ENCODE measurements at places on chromosomes 7 and 10.

GRCh38 chr10:1193561-1193960, 137.4 kb downstream of the WDR37 start:
- peaks cover 16% of the 10 kb centered on the region for H3K4me1 ChIP-seq
- H3K4me3 ChIP-seq = no peak overlapping the region
- no peaks in the 10 kb centered on the region for H3K27me3 ChIP-seq
- DNase-seq = no peak
- no peak overlapping the region for H3K27ac ChIP-seq

- no peak overlapping the region for H3K4me3 ChIP-seq
- no peak overlapping the region for H3K27ac ChIP-seq
- no peaks in the 10 kb centered on the region for H3K4me1 ChIP-seq
- peaks cover 14% of the 10 kb centered on the region for H3K27me3 ChIP-seq
These were observed 11.7 kb upstream of the HOXA2 start for GRCh38 chr7:27113991-27114769.

DNA sequence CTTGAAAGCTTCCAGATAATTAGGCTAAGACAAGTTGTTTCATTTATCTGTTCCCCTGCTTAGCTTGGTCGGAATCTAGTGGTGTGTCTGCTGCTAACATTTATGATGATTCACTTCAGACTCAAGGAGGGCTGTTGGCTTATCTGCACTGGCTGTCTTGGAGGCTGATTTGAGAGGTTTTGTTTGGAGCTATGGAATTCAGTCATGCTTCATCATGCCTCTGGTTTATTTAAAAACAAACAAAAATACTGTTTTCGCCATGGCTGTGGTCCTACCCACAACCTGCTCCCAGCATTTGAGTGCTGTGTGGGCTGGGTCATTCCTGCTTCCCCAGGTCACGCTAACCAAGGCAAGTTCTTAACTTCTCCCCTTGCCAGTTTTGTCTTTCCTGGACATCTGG, 11.7 kb upstream of the ARPC1B start:
- DNase-seq = no peak
- no peak overlapping the region for H3K4me3 ChIP-seq
- no peak overlapping the region for H3K27ac ChIP-seq
- H3K4me1 ChIP-seq = no peaks in the 10 kb centered on the region
- peaks cover 77% of the 10 kb centered on the region for H3K36me3 ChIP-seq

DNA sequence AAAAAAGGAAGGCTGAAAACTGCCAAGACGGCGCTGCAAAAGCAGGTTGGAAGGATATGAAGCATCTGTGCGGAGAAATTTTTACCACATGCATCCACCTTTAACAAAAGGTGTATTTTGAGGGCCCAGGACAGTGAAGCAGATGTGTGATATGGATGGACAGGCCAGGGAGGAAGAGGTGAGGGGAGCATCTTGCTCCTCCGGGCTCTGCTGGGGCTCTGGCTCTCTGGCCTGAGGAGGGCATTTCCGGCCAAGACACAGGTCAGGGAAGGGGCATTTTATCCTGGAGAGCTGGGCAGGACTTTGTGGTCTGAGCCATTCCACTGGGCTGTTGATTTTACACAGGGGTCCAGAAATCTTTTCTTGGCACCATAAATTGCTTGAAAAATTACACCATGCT, 175.1 kb downstream of the ZMYND11 start:
- no peaks in the 10 kb centered on the region for H3K27me3 ChIP-seq
- H3K27ac ChIP-seq = peak overlapping the region; percentile 69
- peaks cover 25% of the 10 kb centered on the region for H3K4me1 ChIP-seq
- peaks cover 2% of the 10 kb centered on the region for H3K36me3 ChIP-seq
- no peak for DNase-seq

DNA sequence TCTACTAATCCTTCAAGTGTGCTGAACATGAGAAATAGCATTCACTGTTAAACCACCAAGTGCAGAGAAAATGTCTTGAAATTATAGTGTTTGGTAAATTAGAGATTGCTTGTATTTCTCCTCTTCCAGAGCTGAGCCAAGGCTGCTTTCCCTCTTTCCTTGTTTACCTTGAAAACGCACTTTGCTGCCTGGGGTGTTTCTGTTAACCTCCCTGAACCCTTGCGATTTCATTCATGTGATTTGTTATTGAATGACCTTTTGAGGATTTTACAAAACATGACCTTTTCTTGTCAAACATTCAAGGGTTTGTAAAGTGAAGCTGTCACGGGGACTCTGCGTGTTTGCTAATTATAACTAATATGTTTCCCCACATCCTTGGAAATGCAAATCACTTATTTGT, 169.4 kb downstream of the LRMDA start:
- no peak overlapping the region for H3K4me3 ChIP-seq
- no peaks in the 10 kb centered on the region for H3K4me1 ChIP-seq

GRCh38 chr10:78604286-78604685, 464.5 kb upstream of the ZMIZ1 start:
- peaks cover 55% of the 10 kb centered on the region for H3K27me3 ChIP-seq
- H3K4me1 ChIP-seq = no peaks in the 10 kb centered on the region
- no peak overlapping the region for H3K4me3 ChIP-seq
- no peaks in the 10 kb centered on the region for H3K36me3 ChIP-seq
- H3K27ac ChIP-seq = no peak overlapping the region

DNA sequence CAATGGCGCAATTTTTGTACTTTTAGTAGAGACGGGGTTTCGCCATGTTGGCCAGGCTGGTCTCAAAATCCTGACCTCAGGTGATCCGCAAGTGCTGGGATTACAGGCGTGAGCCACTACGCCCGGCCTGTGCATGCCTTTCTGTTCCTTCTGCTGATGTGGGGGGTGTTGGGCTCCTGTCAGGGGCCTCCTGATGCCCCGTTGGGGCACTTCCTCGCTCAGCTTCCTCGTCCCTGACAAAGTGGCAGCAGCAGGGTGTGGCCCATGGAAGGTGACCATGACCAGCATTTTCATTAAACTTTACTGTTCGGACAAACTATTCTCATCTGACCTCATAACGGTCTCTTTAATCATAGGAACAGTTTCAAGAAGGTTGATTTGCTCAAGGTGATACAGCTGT, 69.4 kb downstream of the TBXAS1 start:
- no peak overlapping the region for H3K4me3 ChIP-seq
- H3K27me3 ChIP-seq = peaks cover 33% of the 10 kb centered on the region
- no peaks in the 10 kb centered on the region for H3K4me1 ChIP-seq
- no peak overlapping the region for H3K27ac ChIP-seq
- H3K36me3 ChIP-seq = peaks cover 3% of the 10 kb centered on the region

DNA sequence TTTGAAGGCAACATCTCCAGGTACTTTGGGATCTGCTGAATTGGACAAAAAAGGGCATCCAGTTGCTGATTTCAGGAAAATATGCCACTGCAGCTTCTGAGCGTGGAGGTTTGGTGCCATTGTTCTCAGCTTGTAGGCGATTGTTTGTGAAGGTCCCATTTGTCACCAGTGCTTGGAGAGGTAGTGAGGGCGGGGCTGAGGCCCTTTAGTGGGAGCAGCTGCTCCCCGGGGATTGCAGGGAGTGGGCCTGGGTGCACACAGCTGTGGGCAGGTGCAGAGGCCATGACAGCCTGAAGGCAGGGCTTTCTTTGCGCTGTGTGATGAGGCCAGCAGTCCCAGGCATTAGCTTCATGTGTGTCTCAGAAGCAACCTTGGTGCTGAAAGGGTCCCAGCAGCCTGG, 3.9 kb downstream of the FAM20C start:
- H3K36me3 ChIP-seq = peaks cover 4% of the 10 kb centered on the region
- no peak for DNase-seq
- H3K27ac ChIP-seq = no peak overlapping the region
- H3K27me3 ChIP-seq = peaks cover 26% of the 10 kb centered on the region
- H3K4me3 ChIP-seq = no peak overlapping the region
- H3K4me1 ChIP-seq = no peaks in the 10 kb centered on the region

GRCh38 chr7:74619235-74619860, 38.2 kb upstream of the GTF2I start:
- H3K4me3 ChIP-seq = no peak overlapping the region
- peaks cover 6% of the 10 kb centered on the region for H3K4me1 ChIP-seq
- no peak for DNase-seq
- no peaks in the 10 kb centered on the region for H3K27me3 ChIP-seq
- peaks cover 3% of the 10 kb centered on the region for H3K36me3 ChIP-seq
- H3K27ac ChIP-seq = no peak overlapping the region

DNA sequence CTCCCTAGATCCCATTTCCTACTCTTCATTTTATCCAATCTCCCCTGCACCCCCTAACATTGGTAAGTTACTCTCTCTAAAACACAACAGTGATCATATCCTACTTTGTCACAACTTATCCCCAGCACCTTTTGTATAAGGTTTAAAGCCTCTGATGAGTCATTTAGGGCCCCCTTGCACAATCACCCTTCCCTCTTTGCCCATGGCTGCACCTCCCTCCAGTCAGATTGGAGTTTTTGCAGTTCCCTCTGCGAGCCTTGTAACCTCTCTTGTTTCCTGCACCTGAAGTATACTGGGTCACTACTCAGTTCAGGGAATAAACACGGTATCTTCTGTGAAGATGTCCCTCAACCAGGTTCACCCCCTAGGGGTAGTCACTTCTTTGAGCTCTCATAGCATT, 55.9 kb upstream of the ADRB1 start:
- H3K27me3 ChIP-seq = peaks cover 14% of the 10 kb centered on the region
- no peaks in the 10 kb centered on the region for H3K36me3 ChIP-seq
- DNase-seq = no peak
- no peak overlapping the region for H3K27ac ChIP-seq
- H3K4me1 ChIP-seq = peaks cover 16% of the 10 kb centered on the region
- H3K4me3 ChIP-seq = no peak overlapping the region

- no peak overlapping the region for H3K27ac ChIP-seq
- peaks cover 9% of the 10 kb centered on the region for H3K36me3 ChIP-seq
- peaks cover 5% of the 10 kb centered on the region for H3K4me1 ChIP-seq
- DNase-seq = no peak
These were observed 286 bp downstream of the SP8 start for GRCh38 chr7:20786421-20786778.

DNA sequence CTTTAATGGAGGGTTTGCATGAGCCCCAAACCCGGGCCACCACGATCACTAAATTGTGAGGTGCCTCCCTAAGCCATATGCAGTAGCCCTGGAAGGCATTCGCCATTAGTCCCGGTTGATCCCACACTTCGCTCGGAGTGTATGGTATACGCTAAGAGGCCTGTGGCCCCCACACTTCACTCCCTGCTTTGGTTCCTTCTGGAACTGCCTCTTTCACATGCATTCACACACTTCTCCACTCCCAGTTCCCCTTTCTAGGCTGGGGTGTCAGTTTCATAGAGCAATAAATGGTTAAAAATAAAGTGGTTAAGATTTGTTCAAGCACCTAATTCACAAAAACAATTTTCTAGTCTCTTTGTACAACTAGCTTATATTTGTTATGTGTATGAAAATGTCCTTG, 212.1 kb upstream of the KCND2 start:
- no peak for DNase-seq
- H3K4me3 ChIP-seq = no peak overlapping the region
- H3K27ac ChIP-seq = no peak overlapping the region
- no peaks in the 10 kb centered on the region for H3K36me3 ChIP-seq

DNA sequence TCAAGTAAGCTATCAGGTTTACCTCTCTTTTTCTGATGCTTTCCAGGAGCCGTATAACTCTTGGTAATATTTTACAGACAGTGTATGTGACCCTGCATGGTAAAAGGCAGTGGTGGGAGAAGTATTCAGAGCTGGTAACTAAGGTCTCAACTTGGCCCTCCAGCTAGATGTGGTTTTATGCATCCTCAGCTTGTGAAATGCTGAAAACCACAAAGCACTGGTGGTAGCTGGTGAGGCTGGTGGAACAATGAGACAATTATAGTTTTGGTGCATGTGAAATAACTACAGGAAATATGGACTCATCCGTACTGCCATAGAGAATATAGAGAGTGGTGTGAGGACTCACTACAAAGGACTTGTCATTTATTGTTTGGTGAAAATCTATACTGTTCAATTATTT, 383.0 kb upstream of the PCDH15 start:
- no peaks in the 10 kb centered on the region for H3K27me3 ChIP-seq
- H3K27ac ChIP-seq = no peak overlapping the region
- H3K36me3 ChIP-seq = no peaks in the 10 kb centered on the region
- no peak overlapping the region for H3K4me3 ChIP-seq

DNA sequence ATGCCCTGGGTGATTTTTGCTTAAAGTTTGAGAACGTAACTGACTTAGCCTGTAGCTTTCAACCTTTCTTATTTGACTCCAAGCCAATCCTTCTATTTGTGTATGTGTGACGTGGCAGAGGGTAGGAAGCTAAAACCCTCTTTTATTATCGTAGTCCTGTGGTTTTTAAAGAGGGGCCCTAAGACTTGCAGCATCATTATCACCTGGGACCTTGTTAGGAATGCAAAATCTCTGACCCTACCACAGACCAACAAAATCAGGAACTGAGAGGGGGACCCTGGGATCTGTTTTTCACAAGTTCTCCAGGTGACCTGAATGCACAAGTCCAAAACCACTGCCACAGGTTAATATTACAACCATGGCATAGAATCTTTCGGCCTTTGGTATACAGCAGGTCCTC, 80.1 kb downstream of the OSBPL3 start:
- no peak overlapping the region for H3K4me3 ChIP-seq
- H3K27me3 ChIP-seq = no peaks in the 10 kb centered on the region
- no peak overlapping the region for H3K27ac ChIP-seq
- peaks cover 4% of the 10 kb centered on the region for H3K36me3 ChIP-seq

- H3K27me3 ChIP-seq = peaks cover 21% of the 10 kb centered on the region
- no peaks in the 10 kb centered on the region for H3K36me3 ChIP-seq
These were observed 136.6 kb downstream of the AHR start for GRCh38 chr7:17434841-17435692.

DNA sequence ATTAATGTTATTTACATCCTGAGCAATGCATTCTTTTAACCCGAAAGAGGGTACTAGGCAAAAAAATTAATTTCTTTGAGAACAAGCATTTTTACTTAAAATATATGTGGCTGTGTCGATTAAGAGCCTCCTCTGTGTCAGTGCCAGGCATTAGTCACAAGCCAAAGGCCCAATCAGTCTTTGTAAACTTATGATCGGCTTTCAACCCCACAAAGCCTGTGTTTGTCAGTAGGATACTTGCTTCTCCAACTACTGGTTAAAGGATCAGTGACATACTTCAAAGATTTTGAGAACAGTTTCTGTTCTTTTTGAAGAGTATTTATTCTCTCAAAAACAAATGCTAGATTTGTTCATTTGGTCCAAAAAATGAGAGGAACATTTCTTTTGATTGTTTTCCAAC, 159.3 kb downstream of the NRCAM start:
- H3K27me3 ChIP-seq = peaks cover 39% of the 10 kb centered on the region
- no peak overlapping the region for H3K4me3 ChIP-seq
- H3K4me1 ChIP-seq = no peaks in the 10 kb centered on the region
- no peak overlapping the region for H3K27ac ChIP-seq
- no peak for DNase-seq

DNA sequence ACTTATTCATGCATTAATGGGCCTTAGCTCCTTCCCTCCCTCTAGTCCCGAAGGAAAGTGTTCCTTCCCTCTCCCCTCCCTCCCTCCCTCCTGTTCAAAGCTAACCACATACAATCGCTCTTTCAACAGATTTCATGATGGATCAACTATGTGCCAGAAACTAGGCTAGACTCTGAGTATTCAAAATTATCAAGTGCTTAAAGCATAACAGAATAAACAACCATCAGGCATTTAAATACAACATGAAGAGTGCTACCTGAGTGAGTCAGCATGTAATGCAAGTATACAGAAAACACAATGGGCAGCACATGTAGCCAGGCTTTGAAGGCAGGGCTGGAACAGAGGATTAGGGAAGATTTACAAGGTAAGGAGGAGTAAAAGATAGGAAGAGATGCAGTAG, 11.3 kb downstream of the CHCHD3 start:
- no peak overlapping the region for H3K27ac ChIP-seq
- H3K27me3 ChIP-seq = no peaks in the 10 kb centered on the region
- peaks cover 16% of the 10 kb centered on the region for H3K36me3 ChIP-seq
- H3K4me1 ChIP-seq = peaks cover 44% of the 10 kb centered on the region
- H3K4me3 ChIP-seq = no peak overlapping the region
